ENCODE measurements at places on chromosomes 4 and X. TPM values are rescaled to one million over a fixed set of nuclear protein-coding genes. Genes with fewer than 3 reads are reported as not detected.

Gene SPATA4
- total RNA-seq, result not detected

Gene ATOH1
- total RNA-seq, result not detected

Gene DOK7
- 3.6 TPM for total RNA-seq

Gene PDE6B
- 9.1 TPM for total RNA-seq

Gene CT45A10
- not detected for total RNA-seq

Gene OPRPN
- total RNA-seq, result not detected

DNA sequence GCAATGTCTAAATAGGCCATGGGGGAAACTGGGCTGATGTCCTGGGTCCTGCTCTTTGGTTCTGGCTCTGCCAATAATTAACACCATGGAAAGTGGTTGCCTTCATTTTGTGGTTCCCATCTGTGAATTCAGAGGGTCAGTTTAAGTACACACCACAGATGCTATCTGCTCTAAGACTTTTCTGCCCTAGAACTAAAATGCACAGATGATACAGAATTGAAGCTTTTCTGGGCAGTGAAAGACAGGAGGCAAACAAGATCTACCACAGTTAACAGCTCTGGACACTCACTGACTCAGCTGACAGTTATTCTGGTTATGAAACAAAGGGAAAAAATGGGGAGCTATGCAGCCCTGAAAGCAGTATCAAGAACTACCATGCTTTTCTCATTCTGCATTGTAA lies 37.3 kb downstream of the APBB2 start:
- H3K27ac ChIP-seq, result no peak overlapping the region
- H3K4me3 ChIP-seq, result no peak overlapping the region
- no peak for DNase-seq
- no peaks in the 10 kb centered on the region for H3K27me3 ChIP-seq
- H3K36me3 ChIP-seq, result no peaks in the 10 kb centered on the region

DNA sequence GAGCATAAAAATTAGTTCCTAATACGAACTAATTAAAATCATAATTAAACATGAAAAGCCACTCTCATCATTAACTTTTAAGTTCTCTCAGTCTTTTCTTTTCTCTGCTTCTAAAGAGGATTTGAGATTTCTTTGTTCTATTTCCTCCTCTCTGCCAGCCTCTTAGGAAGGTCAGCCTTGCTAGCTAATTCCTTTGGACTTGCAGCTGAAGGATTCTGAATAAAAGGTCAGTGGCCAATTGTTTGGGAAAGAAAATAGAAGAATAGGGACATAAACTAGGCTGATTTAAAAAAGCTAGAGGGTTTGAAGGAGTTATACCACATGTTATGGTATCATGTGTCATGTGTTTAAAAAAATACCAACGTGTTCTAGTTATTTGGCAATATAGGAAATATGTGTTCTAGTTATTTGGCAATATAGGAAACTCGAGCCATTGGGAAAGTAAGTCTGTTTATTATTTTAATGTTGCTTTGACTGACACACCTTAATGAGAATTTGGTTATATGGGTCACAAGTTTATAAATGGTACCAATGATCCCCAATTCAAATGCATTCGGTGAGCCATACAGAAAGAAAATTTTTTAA lies 1668.7 kb upstream of the PCDH7 start:
- H3K4me3 ChIP-seq, result no peak overlapping the region
- H3K4me1 ChIP-seq, result no peaks in the 10 kb centered on the region
- no peak overlapping the region for H3K27ac ChIP-seq
- no peaks in the 10 kb centered on the region for H3K27me3 ChIP-seq

DNA sequence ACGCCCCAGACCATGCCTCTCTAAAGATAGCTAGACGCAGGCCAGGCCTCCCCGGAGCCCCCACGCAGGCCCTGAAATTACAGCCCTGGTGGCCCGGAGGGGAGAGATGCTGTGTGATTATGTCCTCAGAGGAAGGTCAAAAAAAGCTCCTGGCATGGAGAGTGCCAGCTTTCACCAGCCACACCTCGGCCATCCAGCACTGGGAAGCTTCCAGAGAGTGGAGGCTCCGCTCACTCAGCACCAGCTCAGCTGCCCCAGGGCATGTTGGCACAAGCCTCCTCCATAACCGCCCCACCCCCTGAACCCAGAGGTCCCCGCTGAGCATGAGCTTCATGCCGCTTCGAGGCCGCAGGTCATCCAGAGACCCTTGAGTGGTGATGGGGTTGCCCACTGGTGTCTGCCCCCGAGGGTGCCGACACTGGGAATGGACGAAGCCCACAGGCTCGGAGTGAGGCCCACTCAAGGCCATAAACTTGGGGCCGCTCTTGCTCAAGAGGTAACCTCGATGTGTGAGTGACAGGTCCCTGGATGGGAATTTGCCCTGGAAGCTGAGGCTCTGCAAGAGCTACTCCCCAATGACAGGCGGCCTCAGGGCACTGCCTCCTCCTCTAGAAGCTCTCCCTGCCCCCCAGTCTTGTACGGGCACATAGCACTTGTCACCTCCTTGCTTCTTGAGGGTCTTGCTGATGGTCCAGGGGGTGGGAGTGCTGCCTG lies 4.4 kb upstream of the BGN start:
- H3K4me1 ChIP-seq, result no peaks in the 10 kb centered on the region
- no peak overlapping the region for H3K4me3 ChIP-seq
- no peaks in the 10 kb centered on the region for H3K36me3 ChIP-seq
- no peak for DNase-seq

GRCh38 chr4:98570151-98570797 lies 88.1 kb downstream of the TSPAN5 start:
- DNase-seq, result no peak
- no peaks in the 10 kb centered on the region for H3K4me1 ChIP-seq
- H3K36me3 ChIP-seq, result no peaks in the 10 kb centered on the region
- H3K4me3 ChIP-seq, result no peak overlapping the region

- H3K27me3 ChIP-seq, result no peaks in the 10 kb centered on the region
- H3K27ac ChIP-seq, result no peak overlapping the region
- H3K4me3 ChIP-seq, result no peak overlapping the region
- no peak for DNase-seq
- H3K36me3 ChIP-seq, result no peaks in the 10 kb centered on the region
- H3K4me1 ChIP-seq, result no peaks in the 10 kb centered on the region
Observed at GRCh38 chrX:110389570-110389969, 30.9 kb downstream of the RTL9 start.

GRCh38 chrX:151184705-151185104 lies 8.3 kb downstream of the GPR50 start:
- no peaks in the 10 kb centered on the region for H3K36me3 ChIP-seq
- H3K27me3 ChIP-seq, result peaks cover 10% of the 10 kb centered on the region
- no peak overlapping the region for H3K4me3 ChIP-seq
- DNase-seq, result no peak

DNA sequence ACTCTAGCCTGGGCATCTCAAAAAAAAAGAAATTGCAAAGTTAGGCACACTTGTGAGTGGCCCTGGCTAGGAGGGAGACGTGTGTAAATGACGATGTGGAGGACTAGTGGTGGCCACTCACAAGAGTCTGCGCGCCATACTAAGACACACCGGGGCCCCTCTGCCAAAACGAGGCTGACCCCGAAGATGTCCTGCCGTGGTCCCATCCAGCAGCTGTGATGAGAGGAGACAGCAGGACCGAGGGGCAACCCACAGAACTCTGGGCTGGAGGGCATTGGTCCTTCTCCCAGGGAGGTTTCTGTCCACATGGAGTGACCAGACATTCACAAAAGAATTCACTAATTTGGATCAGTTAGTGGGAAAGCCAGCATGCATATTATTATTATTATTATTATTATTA lies 47.4 kb downstream of the NOP14 start:
- DNase-seq, result peak; percentile 61
- no peak overlapping the region for H3K27ac ChIP-seq
- no peaks in the 10 kb centered on the region for H3K4me1 ChIP-seq
- peaks cover 65% of the 10 kb centered on the region for H3K36me3 ChIP-seq
- H3K4me3 ChIP-seq, result no peak overlapping the region
- H3K27me3 ChIP-seq, result no peaks in the 10 kb centered on the region

DNA sequence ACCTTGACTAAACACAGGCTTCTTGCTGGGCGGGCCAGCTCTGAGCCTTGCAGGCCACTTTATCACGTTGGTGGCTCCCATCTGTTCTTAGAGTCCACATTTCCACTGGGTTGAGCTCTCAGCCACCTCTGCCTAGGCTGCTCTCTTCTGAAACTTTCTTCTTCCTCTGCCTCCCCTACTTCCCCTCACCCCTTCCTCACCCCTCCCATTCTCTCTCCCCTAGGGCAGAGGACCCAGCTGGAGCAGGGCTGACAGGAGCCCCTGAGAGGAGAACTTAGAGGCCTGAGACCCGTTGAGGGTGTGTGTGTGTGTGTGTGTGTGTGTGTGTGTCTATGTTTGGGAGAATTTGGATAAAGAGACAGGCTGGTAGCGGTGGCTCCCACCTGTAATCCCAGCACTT lies 19.9 kb upstream of the TMSB4X start:
- no peak for DNase-seq
- H3K27ac ChIP-seq, result peak overlapping the region; percentile 86
- H3K36me3 ChIP-seq, result no peaks in the 10 kb centered on the region
- no peak overlapping the region for H3K4me3 ChIP-seq

- H3K4me3 ChIP-seq, result no peak overlapping the region
- no peaks in the 10 kb centered on the region for H3K27me3 ChIP-seq
- H3K4me1 ChIP-seq, result no peaks in the 10 kb centered on the region
Observed at GRCh38 chrX:66680451-66680850, 41.6 kb upstream of the EDA2R start.

DNA sequence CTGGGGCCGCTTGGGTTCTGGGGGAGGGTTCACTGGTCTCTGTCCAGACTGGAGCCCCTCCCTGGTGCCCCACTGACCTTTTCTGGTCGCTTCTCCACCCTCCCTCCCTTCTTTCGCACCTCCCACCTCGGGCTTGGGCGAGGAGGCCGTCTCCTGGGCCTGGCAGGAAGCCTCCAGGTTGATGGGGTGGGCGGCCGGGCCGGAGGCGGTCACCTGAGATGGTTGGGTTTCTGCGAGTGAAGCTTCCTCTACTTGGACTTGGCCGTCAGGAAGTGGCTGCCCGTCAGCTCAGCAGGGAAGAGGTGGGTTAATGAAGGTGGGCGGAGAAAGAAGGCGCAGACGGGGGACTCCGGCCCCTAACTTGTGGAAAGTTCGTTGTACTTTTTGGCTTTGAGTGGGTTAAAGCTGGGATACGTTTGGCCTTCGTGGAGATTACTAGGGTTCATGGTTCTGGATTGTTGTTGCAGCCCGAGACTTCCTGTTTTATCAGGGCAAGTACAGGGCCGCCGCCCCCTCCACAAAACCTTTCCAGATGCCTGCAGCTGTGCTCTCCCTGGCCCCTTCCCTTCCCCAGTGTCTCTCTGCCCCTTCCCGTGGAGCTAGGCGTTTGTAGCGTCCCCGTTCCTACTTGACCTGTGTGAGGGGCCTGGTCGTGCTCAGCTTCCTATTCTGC lies 1.2 kb downstream of the AKAP17A start:
- H3K27ac ChIP-seq, result peak overlapping the region; percentile 79
- peak; percentile 66 for DNase-seq
- no peaks in the 10 kb centered on the region for H3K27me3 ChIP-seq
- H3K4me1 ChIP-seq, result peaks cover 15% of the 10 kb centered on the region
- H3K36me3 ChIP-seq, result peaks cover 42% of the 10 kb centered on the region
- H3K4me3 ChIP-seq, result peak overlapping the region; percentile 79

- H3K4me3 ChIP-seq, result no peak overlapping the region
- DNase-seq, result no peak
- H3K4me1 ChIP-seq, result no peaks in the 10 kb centered on the region
- H3K27me3 ChIP-seq, result no peaks in the 10 kb centered on the region
Observed at GRCh38 chr4:151519728-151520415, 110.9 kb downstream of the FHIP1A start.

GRCh38 chr4:39565878-39566600 lies 38.8 kb upstream of the UGDH start:
- no peaks in the 10 kb centered on the region for H3K4me1 ChIP-seq
- no peak overlapping the region for H3K4me3 ChIP-seq
- H3K27me3 ChIP-seq, result no peaks in the 10 kb centered on the region
- H3K36me3 ChIP-seq, result peaks cover 7% of the 10 kb centered on the region
- H3K27ac ChIP-seq, result no peak overlapping the region

- no peaks in the 10 kb centered on the region for H3K27me3 ChIP-seq
- H3K36me3 ChIP-seq, result no peaks in the 10 kb centered on the region
- no peak overlapping the region for H3K4me3 ChIP-seq
- no peak overlapping the region for H3K27ac ChIP-seq
- H3K4me1 ChIP-seq, result no peaks in the 10 kb centered on the region
Observed at GRCh38 chr4:24032371-24032989, 142.6 kb upstream of the PPARGC1A start.

GRCh38 chrX:103533511-103534216 lies 14.4 kb upstream of the RAB40A start:
- H3K4me3 ChIP-seq, result peak overlapping the region; percentile 36
- no peak overlapping the region for H3K27ac ChIP-seq
- no peaks in the 10 kb centered on the region for H3K36me3 ChIP-seq
- no peaks in the 10 kb centered on the region for H3K27me3 ChIP-seq
- H3K4me1 ChIP-seq, result no peaks in the 10 kb centered on the region

DNA sequence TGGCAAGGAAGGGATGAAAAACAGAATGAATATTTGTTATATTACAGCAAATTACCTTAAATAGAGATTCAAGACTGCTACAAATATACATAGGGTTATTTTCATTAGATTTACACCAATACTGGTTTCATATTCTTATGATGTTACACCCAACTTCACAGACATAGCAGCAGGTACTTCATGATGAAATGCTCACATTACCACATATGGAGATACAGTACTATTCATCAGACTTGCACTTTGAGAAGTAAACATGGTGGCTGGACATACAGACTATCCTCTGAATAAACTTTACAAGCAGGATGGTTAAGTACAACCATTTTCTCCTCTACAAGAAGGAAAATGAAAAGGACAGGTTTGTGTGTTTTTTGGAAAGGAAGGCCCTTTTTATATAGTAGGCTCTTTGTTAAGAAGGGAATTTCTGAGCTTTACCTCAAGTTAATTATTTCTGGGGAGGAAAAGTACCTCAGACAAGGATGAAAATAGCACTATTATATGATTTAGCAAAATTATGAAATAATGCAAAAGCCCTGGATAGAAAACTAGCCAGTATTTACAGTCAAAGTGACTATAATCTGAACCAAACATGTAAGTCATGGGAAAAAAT lies 12.0 kb upstream of the FAM120C start:
- H3K36me3 ChIP-seq, result no peaks in the 10 kb centered on the region
- no peak overlapping the region for H3K27ac ChIP-seq
- no peaks in the 10 kb centered on the region for H3K27me3 ChIP-seq
- DNase-seq, result no peak
- H3K4me1 ChIP-seq, result no peaks in the 10 kb centered on the region
- H3K4me3 ChIP-seq, result no peak overlapping the region

- no peaks in the 10 kb centered on the region for H3K27me3 ChIP-seq
- H3K36me3 ChIP-seq, result peaks cover 45% of the 10 kb centered on the region
- no peak for DNase-seq
- no peak overlapping the region for H3K4me3 ChIP-seq
- no peaks in the 10 kb centered on the region for H3K4me1 ChIP-seq
- H3K27ac ChIP-seq, result no peak overlapping the region
Observed at GRCh38 chr4:168398188-168398587, 79.6 kb upstream of the DDX60 start.

- no peak overlapping the region for H3K4me3 ChIP-seq
- DNase-seq, result no peak
- no peaks in the 10 kb centered on the region for H3K27me3 ChIP-seq
Observed at GRCh38 chrX:7028246-7028645, 119.3 kb upstream of the STS start.

GRCh38 chr4:72661830-72662229 lies 92.8 kb upstream of the ADAMTS3 start:
- no peak overlapping the region for H3K27ac ChIP-seq
- no peaks in the 10 kb centered on the region for H3K27me3 ChIP-seq
